COLO829 (cell line): ENCODE measurements at places on chromosomes 4 and X.

DNA sequence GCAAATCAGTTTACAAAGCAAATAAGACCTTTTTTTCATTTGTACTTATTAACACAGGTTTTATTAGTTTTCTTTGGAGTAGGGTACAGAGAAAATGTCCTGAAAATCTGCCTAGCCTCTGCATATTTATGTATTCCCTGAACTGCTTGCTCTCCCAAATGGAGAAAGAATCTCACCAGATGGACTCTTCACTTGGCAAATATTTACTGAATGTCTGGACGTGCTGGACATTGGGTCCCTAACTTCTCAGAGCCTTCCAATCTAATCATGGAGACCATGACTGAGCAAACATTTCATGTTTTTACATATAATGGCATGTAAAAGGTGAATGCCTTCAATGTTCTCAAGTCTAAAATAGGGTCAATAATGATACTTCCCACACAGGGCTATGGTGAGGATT is 126.0 kb downstream of the CHRDL1 start:
- no peak for DNase-seq

- DNase-seq: no peak
Observed at GRCh38 chr4:184885602-184886001, 59.8 kb upstream of the ACSL1 start.

DNA sequence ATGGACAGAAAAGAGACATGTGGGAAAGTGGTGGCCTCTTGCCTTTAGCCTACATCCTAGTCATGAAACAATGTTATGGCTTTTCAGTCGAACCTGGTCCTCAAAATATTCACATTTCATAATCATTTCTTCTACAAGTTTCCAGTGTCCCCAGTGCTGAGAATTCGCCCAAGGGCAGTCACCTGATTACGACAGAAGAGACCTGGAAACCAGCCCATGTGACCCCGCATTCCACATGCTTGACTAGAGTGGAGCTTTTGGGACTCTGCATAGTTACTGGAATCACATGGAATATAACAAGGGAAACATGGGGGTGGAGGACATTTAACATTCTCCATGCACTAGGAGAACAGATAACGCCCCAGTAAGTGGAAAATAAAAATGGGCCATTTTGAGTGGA is 100.1 kb downstream of the PPARGC1A start:
- peak; percentile 19 for DNase-seq

- no peak for DNase-seq
Observed at GRCh38 chr4:119731146-119731742, 102.6 kb upstream of the PDE5A start.

GRCh38 chr4:74374561-74375327 is 9.8 kb downstream of the EREG start:
- DNase-seq: peak; percentile 70

GRCh38 chrX:65932173-65933084 is 107.5 kb downstream of the VSIG4 start:
- no peak for DNase-seq

DNA sequence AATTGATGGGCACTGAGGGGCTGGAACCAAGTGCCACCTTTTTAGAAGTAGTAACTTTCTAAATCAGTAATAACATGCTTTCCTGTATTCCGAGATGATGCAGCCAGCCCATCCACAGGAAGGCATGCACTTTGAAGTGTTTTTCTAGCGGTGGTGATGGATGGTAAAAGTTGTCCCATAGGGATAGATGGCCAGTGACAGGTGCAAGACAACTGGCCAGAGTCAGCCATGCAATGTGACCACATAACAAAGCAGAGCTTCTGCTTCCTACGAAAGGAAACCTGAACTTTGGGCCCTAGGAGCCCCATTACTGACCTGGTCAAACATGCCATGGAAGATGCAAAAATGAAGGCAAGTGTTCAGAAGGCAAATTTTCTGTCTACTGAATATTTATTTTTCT is 72.3 kb downstream of the NR3C2 start:
- no peak for DNase-seq

DNA sequence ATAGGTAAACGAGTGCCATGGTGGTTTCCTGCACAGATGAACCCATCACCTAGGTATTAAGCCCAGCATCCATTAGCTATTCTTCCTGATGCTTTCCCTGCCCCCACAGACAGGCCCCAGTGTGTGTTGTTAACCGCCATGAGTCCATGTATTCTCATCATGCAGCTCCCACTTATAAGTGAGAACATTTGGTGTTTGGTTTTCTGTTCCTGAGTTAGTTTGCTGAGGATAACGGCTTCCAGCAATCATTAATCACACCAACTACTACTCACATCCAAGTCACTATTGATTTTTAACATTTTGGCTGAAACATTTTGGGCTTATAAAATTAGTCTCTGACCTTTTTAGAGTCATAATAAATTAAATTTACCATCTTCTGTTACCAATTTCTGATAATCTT is 205.3 kb downstream of the SPOCK3 start:
- DNase-seq: no peak
